ENCODE measurements at places on chromosomes 1 and 21.

- DNase-seq: no peak
Measured at GRCh38 chr1:234706931-234707330, 97.0 kb upstream of the IRF2BP2 start.

DNA sequence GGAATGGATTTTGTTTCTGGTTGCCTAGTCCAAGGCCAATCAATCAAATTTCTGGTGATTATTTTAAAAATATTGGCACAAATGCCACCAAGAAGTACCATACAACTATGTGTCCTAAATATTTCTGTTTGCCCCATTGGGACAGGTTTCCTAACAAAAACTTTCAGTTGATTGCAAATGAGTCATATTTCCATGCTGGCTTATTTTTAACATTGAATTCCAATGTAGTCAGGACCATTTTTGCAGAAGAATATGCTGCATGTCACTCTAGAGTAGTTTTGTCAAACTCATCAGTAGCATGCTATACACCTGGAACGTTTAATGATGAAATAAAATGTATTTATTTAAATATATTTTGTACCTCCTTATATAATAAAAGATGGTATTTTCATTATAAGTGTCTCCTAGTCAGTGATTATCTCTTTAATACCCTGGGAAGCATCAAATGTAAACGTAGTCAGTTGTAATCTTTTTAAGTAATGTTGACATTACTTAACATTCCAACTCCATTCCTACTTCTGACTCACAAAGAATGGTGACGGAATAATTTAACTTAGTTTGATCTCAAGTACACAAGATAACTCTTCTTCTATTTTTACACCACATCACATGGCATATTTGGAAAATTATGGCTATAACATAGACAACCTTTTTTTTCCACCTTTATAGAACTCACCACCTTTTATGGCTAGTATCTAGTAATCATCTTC is 39.0 kb upstream of the USH2A start:
- DNase-seq: no peak

DNA sequence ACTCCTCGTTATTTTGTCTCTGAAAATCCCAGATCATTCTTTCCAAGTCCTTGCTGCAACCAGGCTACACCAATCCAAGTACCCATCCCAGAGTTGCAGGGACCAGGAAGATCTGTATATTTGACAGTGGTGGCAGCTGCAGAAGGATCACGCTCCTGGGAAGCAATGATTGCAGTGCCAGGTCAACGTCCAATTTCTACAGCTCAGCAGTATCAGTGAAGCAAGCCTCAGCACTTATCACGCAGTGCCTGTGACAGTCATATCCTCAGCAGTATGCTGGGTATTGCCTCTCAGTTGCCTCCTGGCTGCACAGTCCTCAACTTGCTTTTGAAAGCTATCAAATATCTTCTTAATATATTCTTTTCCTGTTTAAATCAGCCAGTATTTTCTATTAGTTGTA is 66.7 kb downstream of the BARHL2 start:
- DNase-seq: no peak

DNA sequence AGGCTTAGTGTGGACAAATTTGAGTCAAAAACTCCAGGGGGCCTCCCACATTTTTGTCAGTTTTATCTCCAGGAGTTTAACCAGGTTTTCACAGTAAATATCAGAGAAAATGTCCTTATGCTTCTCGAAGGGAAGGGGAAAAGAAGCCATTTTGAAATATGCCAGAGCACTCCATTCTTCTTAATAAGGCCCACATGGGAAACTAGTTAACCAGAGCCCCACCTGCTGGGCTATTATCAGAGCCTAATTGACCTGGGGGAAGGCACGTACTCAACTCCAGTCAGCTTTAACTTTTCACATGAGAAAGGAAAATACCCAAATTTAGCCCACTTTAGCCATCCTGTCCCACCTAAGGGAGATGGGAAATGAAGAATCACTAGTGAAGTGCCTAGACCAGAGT is 296.3 kb downstream of the PTBP2 start:
- no peak for DNase-seq

- DNase-seq: no peak
Measured at GRCh38 chr1:192005976-192006375, 152.3 kb upstream of the RGS18 start.

GRCh38 chr1:119987112-119987511 is 82.3 kb downstream of the NOTCH2 start:
- DNase-seq: no peak

DNA sequence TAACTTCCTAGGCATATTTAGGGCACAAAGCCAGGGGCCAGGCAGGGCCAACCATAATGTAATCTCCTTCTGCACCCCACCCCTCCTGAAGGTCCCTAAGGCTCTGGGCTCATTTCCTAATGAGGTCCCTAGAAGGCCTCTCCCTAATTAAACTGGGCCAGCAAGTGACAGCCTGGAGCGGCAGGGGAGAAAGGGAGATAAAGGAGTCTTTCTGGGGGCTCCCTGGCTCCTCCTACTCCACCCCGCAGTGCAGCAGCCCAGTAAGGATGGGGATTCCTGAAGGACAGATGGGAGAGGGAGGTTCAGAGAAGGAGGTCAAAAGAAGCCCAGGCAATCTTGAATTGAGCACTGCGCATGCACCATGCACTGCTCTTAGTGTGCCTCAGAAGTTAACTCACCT is 12.8 kb downstream of the LRP8 start:
- DNase-seq: no peak

GRCh38 chr1:231507476-231508355 is 20.8 kb upstream of the TSNAX start:
- no peak for DNase-seq

- DNase-seq: no peak
Measured at GRCh38 chr1:177256153-177257075, 85.7 kb downstream of the BRINP2 start.

- DNase-seq: peak; percentile 77
Measured at GRCh38 chr21:15514073-15514946, 215.5 kb upstream of the USP25 start.

DNA sequence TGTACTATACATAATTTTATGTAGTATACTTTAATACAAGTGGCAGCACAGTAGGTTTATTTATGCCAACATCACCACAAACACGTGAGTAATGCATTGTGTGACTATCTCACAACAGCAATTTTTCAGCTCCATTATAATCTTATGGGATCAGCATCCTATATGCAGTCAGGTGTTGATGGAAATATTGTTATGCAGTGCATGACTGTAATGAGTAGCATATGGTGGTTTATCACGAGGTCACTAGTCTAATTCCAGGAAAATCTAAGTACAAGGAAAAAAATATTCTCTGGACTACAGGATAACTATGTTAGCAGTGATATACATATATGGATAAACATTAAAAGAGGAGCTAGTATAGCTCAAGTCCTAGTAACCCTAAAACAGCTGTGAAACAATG is 69.0 kb downstream of the ATP1B1 start:
- no peak for DNase-seq

- no peak for DNase-seq
Measured at GRCh38 chr1:218967836-218968235, 205.8 kb upstream of the LYPLAL1 start.

GRCh38 chr1:239112101-239112935 is 274.1 kb upstream of the CHRM3 start:
- no peak for DNase-seq

- DNase-seq: no peak
Measured at GRCh38 chr1:169529068-169529642, 43.4 kb upstream of the SLC19A2 start.

- no peak for DNase-seq
Measured at GRCh38 chr1:24440436-24440835, 24.8 kb downstream of the NIPAL3 start.

DNA sequence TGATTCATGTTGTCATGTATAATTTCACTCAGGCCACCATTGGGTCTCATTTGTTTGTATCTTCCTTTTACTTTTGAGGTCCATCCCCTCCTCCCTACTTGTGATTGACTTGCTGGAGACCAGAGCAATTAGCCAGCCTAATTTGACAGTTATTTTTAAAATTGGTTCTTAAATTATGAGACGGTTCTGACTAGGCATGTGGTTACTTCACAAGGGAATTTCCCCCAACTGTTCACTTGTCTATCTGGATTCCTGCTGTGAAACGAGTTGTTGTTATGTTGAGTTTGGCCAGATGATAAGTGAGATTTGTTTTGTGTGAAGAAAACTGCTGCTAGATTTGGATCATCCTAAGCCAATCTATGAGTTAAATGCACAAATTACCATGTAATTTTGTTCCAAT is 359.1 kb downstream of the BARHL2 start:
- DNase-seq: no peak

GRCh38 chr1:167156466-167156865 is 62.6 kb downstream of the STYXL2 start:
- no peak for DNase-seq

- no peak for DNase-seq
Measured at GRCh38 chr1:25738499-25738898, 61.5 kb upstream of the SELENON start.

DNA sequence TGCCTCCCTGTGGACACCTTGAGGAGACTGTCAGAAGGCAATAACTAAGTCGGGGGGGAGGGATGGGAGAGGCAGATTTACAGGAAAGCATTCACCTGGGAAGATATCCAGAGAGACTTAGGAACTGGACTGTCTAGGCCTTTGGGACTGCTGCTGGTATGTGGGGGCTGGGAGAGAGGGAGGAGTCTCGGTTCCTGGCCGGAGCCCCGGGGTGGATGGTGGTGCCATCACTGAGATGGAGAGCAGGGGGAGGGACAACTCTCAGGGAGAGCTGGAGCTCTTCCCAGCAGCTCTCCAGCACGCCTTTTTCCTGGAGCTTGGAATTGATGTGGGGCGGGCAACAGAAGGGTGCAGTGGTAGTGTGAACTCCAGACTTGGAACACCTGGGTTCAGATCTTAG is 22.1 kb downstream of the PTPRF start:
- DNase-seq: no peak

DNA sequence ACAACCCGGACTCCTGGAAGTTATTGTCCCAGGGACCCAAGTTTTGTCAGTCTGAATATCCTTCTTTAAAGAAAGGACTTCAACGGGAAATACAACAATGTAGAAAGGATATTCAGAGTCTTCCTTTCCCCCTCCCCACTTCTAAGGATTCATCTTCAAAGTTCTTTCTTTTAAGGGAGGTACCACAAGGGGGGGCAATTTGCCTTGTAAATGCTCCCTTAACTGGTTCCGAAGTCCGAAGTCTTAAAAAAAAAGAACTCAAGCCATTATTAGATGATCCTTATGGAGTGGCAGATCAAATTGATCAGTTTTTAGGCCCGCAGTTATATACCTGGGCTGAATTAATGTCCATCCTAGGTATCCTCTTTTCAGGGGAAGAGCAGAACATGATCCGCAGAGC is 47.0 kb downstream of the SERINC2 start:
- no peak for DNase-seq

- DNase-seq: no peak
Measured at GRCh38 chr1:117780687-117781475, 148.5 kb downstream of the GDAP2 start.

DNA sequence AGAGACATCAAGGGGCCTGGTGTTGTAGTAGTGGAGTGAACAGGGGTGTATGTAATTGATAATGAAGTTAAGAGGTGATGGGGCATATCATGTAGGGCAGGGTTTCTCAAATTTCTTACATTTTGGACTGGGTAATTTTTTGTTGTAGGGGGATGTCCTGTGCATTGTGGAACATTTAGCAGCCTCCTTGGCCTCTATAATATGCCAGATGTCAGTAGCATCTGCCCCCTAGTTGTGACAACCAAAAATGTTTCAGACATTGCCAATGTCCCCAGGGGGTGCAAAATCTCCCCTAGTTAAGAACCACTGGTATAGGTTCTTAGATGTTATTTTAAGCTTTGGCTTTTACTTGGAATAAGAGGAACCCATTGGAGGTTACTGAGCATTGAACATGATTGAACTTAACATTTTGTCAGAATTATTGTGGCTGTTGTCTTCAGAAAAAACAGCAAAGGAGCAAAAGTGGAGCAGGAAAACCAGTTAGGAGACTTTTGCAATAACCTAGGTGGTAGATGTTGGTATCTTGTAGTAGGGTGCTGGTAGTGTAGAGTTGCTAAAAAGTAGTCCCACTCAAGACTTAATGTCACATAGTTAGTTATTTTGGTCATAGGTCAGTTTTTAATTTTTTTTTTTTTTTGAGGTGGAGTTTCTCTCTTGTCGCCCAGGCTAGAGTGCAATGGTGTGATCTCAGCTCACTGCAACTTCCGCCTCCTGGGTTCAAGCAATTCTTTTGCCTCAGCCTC is 6.2 kb downstream of the ZNF326 start:
- DNase-seq: peak; percentile 13

DNA sequence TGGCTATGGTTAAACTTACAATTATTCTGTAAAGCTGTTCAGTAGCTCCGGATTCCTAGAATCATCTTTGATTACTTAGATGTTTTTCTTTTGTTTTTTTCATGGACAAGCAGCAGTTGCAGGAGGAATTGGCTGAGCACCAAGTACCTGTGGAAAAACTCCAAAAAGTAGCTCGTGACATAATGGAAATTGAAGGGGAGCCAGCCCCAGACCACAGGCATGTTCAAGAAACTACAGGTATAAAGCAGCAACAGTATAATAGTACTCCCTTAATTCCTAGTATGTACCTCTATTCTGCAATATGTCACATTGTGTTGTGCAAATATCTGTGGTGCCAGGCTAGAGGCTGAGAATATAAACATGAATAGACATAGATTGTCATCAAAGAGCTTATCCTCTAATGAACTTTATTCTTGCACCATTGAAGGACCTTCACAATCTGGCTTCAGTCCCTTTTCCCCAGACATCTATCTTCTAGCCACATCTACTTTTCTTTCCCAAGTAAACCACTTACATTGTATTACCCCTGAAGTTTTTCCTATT is 132.3 kb upstream of the BMP8A start:
- no peak for DNase-seq

- DNase-seq: no peak
Measured at GRCh38 chr21:37787456-37787855, 128.8 kb downstream of the KCNJ6 start.

DNA sequence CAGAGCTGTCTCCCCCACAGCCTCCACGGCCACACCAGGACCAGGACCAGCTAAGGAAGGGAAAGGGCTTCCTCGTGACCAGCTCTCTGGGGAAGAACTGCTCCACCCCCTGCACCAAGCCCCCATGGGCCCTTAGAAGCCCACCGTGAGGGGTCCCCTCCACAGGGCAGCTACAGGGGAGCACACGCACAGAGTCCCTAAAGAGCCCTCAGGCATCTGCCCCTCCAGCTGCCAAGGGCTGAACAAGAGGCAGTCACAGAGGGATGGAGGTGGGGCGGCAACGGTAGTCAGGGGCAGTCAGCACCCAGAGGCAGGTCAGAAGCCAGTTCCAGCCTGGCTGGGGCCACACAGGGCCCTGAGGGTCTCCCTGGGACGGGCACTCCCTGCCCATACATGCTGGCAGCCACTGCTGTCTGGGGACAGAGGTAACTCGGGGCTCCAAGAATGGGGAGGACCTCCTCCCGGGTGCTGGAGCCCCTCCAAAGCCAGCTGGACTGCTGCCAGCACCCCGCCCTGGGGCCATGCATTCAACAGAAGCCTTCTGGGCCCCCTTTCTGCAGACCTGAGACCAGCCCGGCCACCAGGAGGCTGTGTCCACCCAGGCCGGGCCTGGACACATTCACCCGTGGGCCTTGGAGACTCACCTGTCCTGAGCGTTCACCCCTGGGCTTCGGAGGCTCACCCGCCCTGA is 18.7 kb downstream of the SLC19A1 start:
- DNase-seq: no peak
